ENCODE measurements at places on chromosomes 6 and 20.

DNA sequence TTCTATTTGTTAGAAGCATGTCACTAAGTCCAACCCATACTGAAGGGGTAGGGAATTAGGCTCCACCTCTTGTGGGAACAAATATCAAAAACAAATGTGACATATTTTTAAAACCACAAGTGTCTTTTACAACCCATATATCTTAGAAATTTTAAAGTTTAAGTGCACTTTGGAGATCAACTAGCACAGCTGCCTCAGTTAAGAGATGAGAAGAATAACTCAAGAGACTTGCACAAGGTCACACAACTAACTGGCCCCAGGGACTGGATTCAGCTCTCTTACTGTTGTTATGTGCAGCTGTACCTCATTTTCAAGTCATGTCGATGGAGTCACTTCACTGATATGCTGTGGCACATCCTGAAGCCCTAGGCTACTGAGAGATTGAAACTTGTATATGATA lies 102.9 kb upstream of the BMP2 start:
- no peaks in the 10 kb centered on the region for H3K4me1 ChIP-seq
- H3K4me3 ChIP-seq = no peak overlapping the region
- H3K36me3 ChIP-seq = no peaks in the 10 kb centered on the region
- no peak overlapping the region for H3K27ac ChIP-seq
- no peaks in the 10 kb centered on the region for H3K27me3 ChIP-seq

DNA sequence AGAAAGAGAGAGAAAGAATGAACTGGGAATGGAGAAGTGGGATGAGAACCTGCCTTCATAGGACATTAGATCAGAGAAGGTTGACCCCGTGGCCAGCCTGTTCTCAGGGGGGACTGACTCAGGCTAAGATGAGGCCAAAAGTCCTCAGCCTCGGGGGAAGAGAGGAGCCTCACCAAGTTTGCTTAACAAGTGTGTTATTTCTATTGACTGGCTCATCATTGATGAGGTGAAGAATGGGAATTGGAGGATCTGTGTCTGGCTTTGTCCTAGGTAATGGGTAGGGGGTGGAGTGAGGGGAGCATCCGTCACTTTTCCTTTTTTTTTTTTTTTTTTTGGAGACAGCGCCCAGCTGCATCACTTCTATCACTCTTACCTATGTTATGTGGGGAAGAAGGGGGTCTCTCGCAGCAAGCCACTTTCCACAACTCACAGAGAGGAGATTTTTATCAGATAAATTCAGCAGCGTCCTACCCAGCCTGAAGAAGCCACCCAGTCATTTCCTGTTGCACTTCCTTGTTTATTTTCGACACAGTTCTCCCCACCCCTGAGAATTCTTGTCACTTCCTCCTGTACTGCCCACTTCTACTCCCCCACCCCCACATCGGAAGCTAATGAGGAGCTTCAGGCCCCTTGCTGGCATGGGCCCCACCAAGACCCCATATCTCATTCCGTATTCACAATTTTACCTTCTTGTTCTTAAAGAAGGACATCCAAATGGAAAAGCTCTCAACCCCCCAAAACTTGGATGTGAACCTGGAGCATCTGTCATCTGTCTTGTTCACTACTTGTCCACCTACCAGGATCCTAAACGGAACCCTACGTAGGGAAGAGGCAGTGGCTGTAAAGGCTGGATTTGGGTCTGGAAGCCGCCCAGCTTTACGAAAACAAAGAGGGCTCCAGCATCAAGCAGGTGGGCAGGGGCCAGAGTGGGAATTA lies 2.8 kb upstream of the RNASET2 start:
- peak overlapping the region; percentile 69 for H3K4me3 ChIP-seq
- H3K36me3 ChIP-seq = peaks cover 6% of the 10 kb centered on the region
- peak; percentile 72 for DNase-seq

- H3K36me3 ChIP-seq = no peaks in the 10 kb centered on the region
- H3K27ac ChIP-seq = no peak overlapping the region
- no peak for DNase-seq
- no peak overlapping the region for H3K4me3 ChIP-seq
- H3K27me3 ChIP-seq = no peaks in the 10 kb centered on the region
These were observed 69.9 kb upstream of the FLRT3 start for GRCh38 chr20:14407336-14407735.

DNA sequence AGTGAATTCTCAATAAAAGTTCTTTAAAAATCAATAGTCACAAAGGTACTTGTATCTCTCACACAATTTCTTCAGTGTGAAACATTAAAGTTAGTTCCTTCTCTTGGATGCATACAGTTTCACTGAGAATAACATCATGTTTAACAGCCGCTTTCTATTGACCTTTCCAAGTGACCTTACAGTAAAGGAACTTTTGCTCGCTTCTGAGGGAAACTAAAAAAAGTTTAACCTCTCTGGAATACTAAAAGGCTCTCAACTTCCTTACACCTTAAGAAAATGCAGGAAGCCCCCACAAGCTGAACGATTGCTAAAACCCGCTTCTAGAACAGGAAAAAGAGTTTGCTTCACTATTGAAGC lies 1.3 kb downstream of the RRAGD start:
- no peaks in the 10 kb centered on the region for H3K36me3 ChIP-seq
- DNase-seq = no peak
- H3K4me3 ChIP-seq = peak overlapping the region; percentile 83
- peaks cover 27% of the 10 kb centered on the region for H3K4me1 ChIP-seq
- H3K27ac ChIP-seq = no peak overlapping the region

DNA sequence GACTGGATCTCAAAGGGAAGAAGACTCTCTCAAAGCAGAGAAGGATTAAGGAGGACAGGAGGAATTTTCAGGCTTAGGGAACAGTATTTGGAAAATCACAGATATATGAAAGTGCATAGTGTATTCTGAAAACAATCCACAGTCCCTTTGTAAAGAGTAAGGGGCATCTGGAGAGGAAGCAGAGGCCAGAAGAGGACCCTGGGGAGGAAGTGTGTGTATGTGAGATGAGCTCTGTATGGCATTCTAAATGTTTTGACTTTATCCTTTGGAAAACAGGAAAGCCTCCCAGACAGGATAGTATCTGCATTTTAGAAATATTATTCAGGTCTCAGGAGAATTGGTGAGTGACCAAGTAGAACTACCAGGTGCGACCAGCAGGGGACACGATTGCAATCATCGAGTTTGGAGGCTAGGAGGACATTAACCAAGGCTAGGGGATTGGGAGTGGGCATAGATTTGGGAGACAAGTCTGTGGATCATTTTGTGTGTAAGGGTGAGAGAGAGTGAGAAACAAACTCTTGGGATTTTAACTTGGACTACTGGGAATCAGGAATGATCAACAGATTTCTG lies 38.3 kb upstream of the FAM184A start:
- DNase-seq = no peak
- no peaks in the 10 kb centered on the region for H3K36me3 ChIP-seq
- H3K4me3 ChIP-seq = no peak overlapping the region
- H3K27ac ChIP-seq = no peak overlapping the region

DNA sequence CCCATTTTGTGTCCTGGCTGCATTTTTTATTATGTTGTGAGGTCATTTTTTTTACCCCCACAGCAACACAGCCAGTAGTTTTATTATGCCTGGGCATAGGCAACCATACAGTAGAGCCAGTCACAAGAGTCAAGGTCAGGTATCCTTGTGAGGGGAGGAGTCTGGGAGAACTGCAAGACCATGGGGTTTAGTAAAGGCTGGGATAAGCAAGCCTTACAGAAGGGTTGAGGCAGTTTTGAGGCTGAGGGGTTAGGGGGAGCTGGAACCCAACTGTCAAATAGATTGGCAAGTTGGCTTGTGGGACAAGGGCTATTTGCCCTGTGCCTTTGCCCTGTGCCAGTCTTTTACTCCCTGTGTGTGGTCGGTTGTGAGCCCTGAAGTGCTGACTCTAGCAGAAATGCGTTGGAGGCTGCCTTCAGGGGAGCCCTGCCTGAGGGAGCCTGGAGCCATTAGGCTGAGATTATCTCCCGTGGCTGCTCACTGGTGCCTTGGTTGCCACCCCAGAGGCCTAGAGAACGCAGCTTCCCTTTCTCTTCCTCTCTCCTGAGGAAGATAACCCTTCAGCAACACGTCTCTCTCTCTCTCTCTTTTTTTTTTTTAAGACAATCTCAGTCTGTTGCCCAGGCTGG lies 31.1 kb downstream of the RALY start:
- no peaks in the 10 kb centered on the region for H3K27me3 ChIP-seq
- H3K4me1 ChIP-seq = peaks cover 24% of the 10 kb centered on the region
- H3K36me3 ChIP-seq = peaks cover 4% of the 10 kb centered on the region

DNA sequence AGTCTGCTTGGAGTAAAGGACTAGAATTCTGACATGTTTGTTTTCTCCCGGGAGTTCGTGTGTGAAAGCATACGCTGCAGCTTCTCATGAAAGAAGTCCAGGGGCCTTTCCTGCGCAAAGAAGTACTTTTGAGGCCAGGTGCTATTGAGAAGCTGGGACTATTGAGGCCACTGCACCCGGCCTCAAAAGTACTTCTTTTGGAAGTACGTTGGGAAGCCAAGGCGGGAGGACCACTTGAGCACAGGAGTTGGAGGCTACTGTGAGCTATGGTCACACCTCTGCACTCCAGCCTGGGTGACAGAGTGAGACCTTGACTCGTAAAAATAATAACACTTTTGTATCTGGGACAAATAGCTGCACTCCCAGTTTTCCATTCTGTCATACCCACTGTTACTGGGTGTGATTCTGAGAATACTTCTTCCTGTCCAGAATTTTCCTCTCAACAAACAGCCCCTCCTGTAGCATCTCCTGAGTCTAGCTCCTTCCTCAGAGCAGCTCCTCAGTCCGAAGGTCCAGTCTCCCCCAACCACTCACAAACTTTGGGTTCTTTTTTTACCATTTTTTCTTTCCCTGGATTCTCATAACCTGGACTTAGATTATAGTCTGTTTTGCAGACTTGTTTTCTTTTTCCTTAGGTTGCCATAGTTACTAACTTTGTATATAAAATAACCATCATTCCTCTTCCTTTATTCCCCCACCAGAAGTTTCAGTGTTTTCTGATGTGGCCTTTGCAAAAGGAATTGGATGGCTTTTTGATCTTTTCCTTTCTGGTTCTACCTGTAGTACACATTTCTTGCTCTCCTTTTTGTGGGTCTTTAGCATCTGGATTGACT lies 12.7 kb downstream of the STK35 start:
- peaks cover 45% of the 10 kb centered on the region for H3K4me1 ChIP-seq
- DNase-seq = no peak
- peaks cover 25% of the 10 kb centered on the region for H3K36me3 ChIP-seq
- H3K27me3 ChIP-seq = no peaks in the 10 kb centered on the region
